H54 (cell line): ENCODE measurements at places on chromosomes 2 and 18.

- no peak for DNase-seq
Observed at GRCh38 chr2:120809151-120809550, 73.5 kb downstream of the GLI2 start.

GRCh38 chr2:134290358-134290757, 36.5 kb downstream of the MGAT5 start:
- no peak for DNase-seq

DNA sequence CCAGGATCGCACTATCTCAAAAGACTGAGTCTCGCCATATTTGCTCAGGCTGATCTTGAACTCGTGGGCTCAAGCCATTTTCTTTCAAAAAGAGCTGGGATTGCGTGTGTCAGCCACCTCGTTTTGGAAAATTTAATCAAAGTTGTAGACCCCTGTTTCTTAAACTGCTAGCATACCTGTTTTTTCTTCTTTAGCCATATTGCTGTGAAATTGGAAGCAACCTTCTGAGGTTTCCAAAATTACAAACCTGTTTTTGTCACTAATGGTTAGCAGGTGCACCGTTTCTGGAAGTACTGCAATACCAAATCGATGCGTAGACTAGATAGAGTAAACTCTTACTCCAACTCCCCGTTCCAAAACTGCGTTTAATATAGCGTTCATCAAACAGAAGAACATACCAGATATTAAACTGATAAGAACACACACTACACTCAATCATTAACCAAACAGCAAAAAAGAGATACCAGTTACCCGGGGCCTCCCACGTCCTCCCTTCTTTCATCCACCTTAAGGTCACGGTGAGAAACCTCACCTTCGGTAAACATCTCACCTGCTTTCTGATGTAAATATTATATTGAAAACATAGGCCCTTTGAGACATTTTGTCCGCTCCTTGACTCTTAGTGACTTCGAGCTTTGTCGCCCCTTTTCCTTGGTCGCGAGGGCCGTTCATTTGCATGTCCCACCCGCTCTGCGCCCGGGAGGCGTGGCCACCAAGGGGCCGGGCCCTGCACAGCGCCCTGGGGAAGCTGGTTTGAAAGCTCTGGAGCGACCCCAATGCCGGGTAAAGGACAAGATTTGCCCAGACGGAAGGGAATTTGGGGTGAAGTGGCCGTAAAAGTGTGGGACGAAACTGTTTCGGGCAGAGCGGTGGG, at the start of gene RNU2-63P:
RNU2-63P (minus strand) TSS at position 462 of the 874 bp plus-strand sequence.
- peak; percentile 32 for DNase-seq

DNA sequence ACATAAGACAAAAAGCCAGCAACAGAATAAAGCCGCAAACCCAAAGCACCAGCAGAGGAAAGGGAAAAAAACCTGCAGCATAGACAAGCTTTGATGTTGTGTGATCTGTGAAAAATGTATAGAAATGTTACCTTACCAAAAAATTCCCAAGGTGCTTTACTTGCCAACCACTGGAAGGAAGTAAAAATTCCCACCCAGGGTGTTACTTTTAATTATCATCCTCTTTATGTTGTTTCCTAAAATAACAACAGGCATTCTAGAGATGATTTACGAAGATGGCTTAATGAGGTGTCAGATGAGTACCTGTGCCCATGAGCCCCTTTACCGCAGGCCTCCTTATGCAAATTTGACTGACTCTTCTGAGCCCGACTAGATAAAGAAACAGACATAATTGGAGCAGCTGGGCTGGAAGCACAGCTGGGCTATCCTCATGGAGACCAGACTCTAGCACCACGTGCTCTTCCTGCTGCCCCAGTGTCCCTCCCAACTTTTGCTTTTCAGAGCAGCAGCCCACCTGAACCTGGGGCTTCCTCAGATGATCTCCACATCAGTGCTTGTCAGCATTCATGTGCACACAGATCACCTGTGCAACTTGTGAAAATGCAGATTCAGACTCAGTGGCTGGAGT, 41.5 kb downstream of the SRSF7 start:
- no peak for DNase-seq

GRCh38 chr2:120982598-120982997, 246.9 kb downstream of the GLI2 start:
- no peak for DNase-seq

DNA sequence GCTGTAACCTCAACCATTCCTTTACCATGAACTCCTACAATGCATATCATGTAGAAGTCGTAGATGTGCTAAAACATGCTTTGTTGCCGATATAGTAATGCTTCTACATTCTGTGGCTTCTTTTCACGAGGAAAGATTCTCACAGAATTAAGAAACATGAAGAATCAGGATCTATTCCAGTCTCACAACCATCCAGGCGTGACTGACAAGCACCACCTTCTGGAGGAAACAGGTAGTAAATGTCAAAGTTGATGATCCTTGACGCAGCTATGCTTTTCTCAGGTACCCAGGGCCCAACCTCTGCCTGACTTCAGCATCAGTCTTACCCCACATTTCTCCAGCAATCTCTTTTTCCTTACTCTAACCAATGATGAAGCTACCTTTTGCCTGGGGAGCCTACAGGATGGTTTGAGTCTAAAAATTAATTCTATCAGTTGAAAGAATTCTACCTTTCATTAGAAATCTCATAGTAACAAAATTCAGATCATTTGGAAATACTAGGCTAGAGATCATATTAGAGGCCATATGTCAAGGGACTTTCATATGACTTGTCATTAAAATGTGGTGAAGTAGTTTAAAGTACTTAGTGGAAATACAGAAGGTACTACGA, 123.3 kb upstream of the RND3 start:
- DNase-seq: no peak

DNA sequence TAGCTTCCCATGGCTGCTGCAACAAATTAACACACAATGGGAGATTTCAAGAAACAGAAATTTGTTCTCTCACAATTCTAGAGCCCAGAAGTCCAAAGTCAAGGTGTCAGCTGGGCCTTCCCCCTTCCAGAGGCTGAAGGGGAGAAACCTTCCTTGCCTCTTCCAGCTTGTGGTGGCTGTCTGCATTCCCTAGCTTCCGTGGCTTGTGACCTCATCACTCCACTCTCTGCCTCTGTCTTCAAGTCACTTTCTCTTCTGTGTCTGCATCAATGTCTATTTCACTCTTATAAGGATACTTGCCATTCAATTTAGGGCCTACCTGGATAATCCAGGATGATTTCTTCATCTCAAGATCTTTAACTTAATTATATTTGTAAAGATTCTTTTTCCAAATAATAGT, 16.8 kb upstream of the SRBD1 start:
- DNase-seq: no peak

DNA sequence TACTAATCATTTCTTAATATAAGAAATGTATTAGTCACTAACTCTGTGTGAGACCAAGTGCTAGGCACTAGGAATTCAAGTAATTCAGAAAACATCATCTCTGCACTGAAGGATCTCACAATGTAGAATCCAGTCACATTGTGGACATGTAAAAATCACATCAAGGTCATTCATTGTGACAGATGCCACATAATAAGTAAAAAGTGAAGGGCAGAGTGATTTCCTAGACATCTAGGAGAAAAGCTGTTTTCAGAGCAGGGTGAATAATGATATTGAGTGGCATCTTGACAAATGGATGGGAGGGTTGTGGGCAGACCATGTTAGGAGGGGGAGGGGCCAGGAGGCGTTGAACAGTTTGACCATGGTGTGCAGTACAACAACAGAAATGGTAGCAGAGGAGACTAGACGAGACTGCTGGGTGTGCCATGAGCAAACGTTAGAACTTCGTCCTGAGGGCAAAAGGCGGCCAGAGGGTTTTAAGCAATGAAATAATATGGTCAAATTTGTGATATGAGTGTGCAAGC, 93.8 kb downstream of the DTNA start:
- no peak for DNase-seq

GRCh38 chr2:53442783-53443182, 324.8 kb upstream of the CHAC2 start:
- DNase-seq: no peak

- no peak for DNase-seq
Observed at GRCh38 chr2:467892-468647, 180.2 kb upstream of the ALKAL2 start.

DNA sequence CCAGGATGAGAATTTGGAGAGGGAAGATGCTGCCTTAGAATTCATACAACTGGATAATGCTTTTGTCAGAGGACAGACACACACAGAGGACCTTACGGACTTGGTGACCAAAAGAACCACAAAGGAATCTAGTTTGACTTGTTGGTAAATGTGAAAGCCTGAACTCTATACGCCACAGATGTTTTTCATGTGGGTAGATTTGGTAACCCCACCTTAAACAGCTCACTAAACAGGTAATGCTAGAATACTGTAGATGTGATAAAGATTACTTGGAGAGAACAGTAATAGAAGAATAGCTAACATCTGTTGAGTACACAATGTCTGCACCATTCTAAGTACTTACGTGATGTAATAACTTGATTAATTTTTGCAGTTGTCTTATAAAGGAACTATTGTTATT, 24.1 kb downstream of the ANXA4 start:
- no peak for DNase-seq

- DNase-seq: no peak
Observed at GRCh38 chr2:16202266-16203020, 262.1 kb downstream of the MYCN start.

- no peak for DNase-seq
Observed at GRCh38 chr2:55844986-55845385, 78.6 kb downstream of the EFEMP1 start.

GRCh38 chr2:109403841-109404201, 209.9 kb downstream of the SEPTIN10 start:
- no peak for DNase-seq

GRCh38 chr2:71944806-71945602, 202.7 kb downstream of the CYP26B1 start:
- no peak for DNase-seq

DNA sequence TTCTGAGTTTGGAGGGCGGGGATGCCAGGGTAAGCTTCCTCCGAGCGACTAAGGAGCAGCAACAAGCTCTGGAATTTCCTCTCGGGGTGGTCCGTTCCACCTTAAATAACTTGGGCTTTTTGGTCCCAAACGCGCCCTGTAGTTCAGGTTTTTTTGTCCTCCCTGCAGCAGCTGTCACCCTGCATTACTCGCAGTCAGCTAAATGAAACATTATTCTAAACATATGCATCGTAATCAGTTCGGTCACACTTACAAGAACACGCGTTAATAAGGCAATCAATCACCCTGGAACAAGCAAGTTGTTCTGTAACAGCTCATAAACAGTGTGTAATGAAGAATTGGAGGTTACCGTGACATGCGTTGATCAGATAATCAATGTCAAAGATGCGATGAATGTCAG, 8.3 kb downstream of the EVX2 start:
- no peak for DNase-seq

DNA sequence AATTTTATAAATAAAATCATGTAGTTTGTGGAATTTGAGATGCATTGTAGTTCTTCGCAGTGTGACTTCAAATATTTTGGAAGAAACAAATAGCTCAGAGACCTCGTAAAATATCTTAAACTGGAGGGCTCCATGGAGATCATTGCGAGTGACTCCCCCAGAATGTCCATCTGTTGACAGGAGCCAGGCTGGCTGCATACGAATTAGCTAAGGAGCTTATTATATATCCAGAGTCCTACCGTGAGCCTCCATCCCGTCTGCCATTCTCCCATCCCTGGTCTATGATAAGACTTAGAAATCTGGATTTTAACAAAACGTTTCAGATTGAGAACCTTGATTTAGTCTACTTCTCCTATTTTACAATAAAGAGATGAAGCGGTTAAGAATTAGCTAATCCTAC, 80.2 kb downstream of the MSH2 start:
- no peak for DNase-seq

DNA sequence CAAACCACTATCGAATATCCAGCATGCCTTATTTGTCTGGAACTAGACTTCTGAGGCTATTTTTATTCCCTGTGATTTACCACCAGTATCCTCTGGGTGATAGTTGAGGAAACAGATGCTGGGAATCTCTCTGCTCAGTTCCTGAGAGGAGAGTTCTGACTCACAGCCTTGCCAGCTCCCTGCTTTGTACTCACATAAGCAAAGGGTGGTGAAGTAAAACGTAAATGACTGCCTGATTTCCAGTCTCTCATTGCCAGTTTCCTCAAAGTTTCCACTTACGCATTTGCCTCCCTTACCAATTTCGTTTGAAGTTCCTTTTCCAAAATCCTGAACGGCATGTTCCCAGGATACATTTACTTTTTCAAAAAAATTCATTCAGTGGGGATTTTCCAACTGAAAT, 69.2 kb upstream of the HNRNPA3 start:
- DNase-seq: peak; percentile 32

- no peak for DNase-seq
Observed at GRCh38 chr2:83481436-83481835, 977.6 kb downstream of the SUCLG1 start.

DNA sequence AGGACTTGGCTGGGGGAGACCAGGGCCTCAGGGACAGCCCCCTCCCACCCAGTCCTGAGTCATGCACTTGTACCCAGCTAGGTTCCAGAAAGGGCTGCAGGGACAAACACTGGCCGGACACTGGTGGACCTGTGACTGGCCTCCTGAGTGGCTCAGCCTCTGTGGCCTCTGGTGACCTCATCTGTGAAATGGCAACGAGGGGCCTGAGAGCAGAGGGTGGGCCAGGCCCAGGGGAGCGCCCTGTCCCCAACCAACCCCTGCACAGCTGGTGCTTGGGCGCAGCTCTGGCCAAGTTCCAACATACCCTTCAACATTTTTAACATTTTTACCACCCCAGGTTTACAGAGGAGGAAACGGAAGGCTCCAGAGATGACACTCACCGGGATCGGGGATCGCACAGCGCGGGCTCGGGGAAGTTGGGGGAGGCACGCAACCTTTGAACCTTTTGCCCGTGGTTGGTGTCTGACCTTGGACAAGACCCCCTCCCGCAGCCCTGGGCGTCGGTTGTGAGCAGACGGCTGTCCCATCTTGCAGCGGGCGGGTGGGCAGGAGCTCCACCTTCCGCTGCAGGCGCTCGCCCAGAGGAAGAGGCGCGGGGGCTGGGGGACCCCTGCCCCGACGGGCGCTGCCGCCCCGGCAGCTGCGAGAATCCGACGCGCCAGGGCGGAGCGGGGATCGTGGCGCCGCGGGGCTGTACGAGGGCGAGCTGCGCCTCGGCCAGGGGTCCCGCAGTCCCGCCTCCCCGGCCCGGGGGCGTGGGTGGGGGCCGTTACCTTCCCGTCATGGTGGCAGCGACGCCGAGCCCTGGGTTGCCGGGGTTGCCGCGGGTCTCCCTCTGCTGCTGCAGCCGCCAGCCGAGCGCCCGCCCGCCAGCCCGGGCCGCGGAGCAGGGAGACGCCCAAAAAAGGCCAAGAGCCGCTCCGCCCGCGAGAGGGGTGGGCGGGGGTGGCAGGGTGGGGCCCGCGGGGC, 805 bp downstream of the LIMS2 start:
- DNase-seq: no peak

DNA sequence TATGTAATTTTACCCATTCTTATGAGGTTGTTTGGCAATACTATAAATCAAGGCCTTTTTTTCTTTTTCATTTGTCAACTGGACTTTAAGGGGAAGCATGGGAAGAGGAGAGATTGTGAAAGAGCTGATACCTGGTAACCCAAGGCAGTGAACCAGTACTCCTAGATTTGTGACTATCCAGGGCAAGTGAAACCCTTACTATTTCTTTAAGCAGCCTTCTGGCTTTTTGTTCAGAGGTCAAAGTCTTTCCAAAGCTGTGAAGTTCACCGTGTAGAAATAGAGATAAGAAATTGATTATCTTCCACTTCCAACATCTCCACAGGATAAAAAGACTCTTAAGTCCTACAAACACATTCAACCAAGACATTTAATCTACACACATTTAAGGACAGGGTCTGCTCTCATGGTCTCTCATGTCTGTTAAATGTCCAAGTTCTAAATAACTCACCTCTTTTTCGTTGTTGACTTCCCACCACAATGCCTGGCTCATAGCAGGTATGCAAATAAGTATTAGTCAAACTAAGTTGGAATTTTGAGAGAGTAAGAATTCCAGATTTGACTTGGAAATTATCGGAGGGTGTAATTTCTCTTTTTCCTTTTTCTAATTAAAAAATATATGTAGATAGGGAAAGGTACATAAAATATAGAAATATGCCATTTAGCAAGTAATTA, 485.8 kb downstream of the STK39 start:
- no peak for DNase-seq
